SJCRH30 (cell line): ENCODE measurements at places on chromosomes 11 and 22. TPM values are rescaled to one million over a fixed set of nuclear protein-coding genes. Genes with fewer than 3 reads are reported as not detected.
A peak's percentile ranks its signal among the peaks of the same experiment; 100 is the strongest.

OR10D3 gene
- total RNA-seq = not detected in 2 replicates

CRYBA4 gene
- total RNA-seq = 0.22 TPM in 1 of 2 replicates, not detected in the other

ASPHD2 gene
- 3.5 and 4.0 TPM in 2 replicates for total RNA-seq

BRSK2 gene
- total RNA-seq = not detected in 2 replicates

GRCh38 chr11:914747-915501 is 4.3 kb upstream of the CHID1 start:
- DNase-seq = no peak

- no peak for DNase-seq
Measured at GRCh38 chr11:21133244-21133643, 463.9 kb downstream of the NELL1 start.

DNA sequence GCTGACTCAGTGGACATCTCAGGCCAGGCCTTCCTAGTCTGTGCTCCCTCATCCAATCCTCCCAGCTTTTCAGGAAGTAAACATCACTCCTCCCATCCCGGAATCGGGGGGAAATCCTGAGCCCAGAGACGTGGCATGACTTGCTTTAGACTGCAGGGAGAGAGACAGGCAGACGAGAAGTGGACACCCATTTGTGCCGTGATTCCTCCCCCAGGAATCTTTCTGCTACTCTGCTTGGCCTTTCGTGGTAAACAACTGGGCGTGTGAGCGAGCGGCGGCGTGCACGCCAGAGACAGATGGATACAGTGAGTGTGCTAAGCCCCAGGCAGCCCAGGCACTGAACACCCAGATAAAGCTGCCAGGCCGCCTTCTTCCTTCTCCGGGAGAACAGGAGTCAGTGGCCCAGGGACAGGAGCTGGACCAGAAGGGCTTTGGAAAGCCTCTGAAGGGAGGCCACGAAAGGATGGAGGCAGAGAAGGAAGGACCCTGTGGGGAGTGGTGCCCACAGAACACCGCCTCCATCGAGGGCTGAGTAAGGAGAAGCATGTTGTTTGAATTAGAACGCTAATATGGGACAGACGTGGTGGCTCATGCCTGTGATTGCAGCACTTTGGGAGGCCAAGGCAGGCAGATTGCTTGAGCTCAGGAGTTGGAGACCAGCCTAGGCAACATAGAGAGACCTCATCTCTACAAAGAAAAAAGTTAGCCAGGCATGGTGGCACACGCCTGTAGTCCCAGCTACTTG is 53.0 kb upstream of the PRR5 start:
- peak; percentile 58 for DNase-seq

DNA sequence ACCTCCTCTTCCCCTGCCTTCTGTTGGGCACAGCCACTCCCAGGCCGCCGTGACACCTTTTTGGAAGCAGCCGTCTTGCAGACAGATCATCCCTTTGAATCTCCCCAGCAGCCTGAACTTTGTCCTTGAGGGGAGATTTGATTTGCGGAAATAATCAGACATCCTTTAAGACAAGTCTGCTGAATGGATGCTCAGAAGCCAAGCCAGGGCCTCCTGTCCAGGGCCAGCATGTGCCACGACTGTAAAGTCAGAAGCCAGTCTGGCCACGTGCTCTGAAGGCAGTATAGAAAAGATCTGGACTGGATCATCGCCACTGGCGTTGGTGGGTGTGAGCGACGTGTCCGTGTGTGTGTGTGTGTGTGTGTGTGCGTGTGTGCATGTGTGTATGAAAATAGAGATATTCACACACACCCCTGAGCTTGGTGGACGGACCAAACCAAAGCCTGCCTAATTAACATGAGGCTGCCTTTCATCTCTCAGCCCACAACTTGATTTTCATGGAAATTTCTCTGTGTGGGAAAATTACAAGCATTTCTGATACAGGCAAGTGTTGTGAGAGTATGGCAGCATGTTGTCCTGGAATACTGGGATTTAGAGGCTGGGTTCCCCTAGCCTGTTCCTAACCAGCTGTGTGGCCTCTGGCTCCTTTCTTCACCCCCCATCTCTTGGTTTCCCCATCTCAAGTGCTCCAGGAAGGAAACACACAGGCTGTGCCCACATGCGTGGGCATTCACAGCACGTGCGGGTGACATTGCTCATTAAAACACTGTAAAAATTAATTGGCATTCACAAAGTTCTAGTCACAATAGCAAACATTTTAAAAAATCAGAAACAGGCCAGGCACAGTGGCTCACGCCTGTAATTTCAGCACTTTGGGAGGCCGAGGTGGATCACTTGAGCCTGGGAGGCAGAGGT is 61.8 kb upstream of the WNT7B start:
- DNase-seq = no peak

GRCh38 chr22:32208681-32209080 is 3.8 kb upstream of the RFPL2 start:
- DNase-seq = peak; percentile 26

DNA sequence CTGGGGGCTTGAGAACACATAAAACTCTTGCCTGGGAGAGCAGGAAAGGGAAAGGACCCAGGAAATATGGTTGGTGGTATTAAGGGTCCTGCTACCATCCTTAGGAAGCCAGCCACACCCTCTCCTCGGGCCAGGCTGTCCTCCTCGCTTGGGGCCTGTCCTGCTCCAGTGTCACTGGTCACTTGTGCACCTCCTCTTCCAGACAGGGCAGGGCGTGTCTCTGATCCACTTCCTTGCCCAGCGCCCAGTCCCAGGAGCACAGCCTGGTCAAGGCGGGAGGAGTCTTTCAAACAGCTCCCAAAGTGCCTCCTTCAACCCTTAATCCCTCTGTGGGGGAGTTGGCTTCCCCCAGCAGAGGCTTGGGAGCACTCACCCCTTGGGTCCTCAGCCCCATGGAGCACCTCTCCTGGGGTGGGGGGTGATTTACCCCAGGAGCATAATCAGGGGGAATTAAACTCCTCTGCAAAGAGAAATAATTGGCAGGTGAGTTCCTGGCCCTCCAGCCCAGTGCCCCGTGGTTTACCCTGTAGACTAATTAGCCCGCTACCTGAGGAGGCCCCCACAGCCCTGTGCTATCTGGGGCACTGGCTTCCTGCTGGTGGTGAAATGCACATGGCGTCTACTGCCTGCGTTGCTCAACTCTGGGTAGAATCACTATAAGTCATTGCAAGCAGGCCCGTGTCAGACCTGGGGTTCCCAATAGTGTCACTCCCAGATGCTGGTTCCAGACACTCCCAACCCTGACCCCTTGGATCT is 8.0 kb downstream of the TMPRSS6 start:
- DNase-seq = no peak

DNA sequence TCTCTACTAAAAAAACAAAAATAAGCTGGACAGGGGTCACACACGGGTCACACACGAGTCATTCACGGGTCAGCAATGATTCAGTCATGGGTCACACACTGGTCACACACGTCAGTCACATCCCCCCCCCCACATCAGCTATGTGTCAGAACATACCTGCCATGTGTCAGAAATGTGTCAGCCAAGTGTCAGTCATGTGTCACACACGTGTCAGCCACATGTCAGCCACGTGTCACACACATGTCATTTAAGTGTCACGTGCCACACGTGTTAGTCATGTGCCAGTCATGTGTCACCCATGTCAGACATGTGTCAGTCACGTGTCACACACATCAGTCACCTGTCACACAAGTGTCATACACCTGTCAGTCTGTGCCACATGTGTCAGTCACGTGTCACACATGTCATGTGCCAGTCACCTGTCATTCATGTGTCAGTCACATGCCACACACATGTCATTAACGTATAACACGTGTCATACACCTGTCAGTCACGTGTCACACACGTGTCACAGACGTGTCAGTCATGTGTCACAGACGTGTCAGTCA is 28.7 kb upstream of the MMP20 start:
- DNase-seq = no peak

DNA sequence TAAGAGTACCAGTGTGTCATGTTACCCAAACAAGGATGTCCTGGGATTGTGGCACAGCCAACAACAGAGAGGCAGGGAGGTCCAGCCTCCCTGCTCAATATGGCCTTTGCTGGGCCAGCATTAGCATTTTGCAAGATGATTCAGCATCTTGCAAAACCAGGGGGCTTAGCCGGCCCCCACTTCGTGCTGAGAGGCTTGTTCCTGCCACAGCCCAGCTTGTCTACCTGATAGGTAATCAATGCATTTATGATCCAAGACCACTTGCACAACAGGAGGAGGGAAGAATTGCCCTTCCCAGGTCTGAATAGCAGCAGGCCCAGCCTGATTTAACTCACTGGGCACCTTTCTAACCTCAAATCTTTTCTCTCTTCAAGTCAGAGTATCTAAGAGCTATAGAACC is 189.0 kb upstream of the SYT13 start:
- no peak for DNase-seq

DNA sequence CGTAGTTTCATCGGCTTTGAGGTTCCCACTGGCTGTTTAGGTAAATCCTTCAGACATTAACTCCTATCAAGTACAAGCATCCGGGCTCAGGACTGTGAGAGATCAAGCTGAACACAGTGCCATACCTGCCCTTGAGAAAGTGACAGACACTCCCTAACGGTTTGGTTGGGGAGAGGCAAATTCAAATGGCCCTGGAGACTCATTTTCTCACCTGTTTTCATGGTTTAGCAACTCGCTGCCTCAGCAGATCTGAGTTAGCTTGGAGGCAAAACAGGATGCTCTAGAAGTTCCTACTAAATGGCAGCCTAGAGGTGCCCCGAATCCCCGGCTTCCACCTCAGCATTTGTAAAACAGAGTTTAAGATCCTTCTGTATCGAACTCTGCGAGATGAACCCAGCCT is 3.6 kb upstream of the FBXO3 start:
- no peak for DNase-seq

DNA sequence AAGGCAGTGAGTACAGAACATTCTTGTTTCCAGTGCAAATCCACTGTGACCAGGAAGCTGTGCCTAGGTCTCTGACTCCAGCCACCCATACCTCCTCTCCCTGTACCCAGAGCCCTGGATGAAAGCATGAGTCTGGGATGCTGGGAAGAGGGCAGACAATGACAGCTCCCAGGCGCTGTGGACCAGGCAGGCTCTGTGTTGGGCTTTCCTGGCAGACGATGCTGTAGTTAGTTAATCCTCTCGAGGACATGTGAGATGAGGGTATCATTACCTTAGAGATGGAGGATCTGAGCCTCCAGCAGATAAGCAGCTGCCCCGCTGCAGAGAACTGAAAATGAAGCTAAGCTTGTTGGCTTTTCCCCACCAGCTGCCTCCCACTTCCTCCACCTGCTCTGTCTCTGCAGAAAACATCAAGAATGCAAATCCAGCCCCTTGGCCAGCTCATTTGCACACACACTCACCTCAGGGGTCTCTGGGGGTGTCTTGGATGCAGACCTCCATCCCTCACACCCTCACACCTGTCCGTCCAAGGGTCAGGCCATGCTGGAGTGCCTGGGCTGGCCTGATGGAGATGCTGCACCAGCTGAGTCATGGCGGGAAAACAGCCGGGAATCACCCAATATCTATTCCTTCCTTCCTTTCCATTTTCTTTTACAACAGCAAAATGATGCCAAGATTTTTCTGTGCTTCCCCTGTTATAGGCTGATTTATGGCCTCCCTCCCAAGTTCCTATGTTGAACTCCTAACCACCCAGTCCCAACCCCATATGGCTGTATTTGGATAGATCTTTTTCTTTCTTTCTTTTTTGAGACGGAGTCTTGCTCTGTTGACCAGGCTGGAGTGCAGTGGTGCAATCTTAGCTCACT is 94.9 kb upstream of the SEPTIN5 start:
- peak; percentile 25 for DNase-seq

- DNase-seq = peak; percentile 76
Measured at GRCh38 chr11:47161134-47161854, 15.4 kb downstream of the ARFGAP2 start.

GRCh38 chr11:15710580-15711275 is 596.0 kb downstream of the INSC start:
- no peak for DNase-seq

GRCh38 chr22:19207401-19207808 is 28.9 kb upstream of the SLC25A1 start:
- DNase-seq = no peak

DNA sequence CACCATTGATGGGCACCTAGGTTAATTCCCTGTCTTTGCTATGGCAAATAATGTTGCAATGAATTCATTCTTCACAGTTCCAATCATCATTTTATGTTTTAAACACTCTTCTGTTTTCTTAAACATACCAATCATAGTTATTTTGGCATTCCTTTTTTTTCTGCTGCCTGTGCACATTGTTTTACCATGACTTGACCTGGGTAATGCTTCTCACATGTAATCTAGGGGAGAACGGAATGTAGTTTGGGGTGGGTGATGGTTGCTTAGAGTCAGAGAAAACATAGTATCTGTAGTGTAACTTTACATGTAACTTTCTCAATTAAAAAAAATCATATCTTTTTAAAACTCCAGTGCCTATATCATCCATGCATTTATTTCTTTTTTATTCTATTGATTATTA is 1945.3 kb upstream of the RAG2 start:
- no peak for DNase-seq

DNA sequence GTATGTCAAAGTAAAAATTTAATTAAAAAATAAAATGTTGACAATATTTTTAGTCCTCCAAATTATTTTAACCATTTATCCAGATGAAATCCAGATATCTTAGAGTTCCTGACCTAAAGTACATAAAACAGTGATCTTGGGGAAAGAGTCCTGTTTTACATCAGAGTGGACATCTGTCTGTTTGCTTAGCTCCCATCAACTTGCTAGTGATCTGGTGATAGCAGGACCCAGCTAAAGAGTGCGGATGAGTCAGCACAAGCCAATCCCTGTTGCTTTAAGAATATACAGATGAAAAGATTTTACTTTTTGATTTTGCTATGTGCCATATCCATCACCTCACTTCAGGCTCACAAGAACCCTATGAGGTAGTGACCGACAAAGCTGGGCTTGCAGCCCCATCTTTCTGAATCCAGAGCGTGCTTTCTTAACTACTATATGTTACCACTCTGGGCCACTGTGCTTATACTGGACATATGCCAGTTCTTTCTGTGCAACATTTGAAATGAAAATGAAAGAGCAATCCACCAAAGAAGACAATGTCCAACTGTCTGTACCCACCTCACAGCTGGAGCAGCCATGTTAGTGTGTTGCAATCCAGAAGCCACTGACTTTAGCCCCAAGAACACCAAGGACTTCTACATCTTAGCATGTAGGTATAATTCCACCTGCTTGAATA is 167.6 kb upstream of the SESN3 start:
- DNase-seq = peak; percentile 2

DNA sequence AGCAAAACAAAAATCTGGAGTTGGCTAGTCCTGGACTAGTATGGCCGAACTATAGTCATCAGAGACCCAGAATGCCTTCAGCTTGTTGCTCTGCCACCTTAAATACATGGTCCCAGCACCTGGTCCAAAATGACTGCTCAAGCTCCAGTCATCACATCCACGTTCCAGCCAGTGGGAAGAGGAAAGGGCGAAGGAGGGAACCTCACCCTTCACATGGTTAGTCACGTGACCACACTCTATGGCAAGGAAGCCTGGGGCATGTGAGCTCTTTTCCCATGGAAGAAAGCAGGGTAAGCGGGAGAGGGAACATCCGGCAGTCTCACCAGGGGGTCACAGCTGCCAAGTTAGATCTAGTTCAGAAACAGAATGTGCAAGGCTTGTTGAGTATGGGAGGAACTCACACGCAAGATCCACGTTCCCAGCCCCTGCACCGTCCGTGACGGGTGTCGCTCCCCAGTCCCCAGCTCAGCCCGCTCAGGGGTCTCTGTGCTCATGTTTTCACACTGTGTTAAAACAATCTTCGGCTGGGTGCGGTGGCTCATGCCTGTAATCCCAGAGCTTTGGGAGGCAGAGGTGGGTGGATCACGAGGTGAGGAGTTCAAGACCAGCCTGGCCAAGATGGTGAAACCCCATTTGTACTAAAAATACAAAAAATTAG is 1.9 kb upstream of the ANO9 start:
- peak; percentile 93 for DNase-seq
